ENCODE measurements at places on chromosomes 7 and 10.

DNA sequence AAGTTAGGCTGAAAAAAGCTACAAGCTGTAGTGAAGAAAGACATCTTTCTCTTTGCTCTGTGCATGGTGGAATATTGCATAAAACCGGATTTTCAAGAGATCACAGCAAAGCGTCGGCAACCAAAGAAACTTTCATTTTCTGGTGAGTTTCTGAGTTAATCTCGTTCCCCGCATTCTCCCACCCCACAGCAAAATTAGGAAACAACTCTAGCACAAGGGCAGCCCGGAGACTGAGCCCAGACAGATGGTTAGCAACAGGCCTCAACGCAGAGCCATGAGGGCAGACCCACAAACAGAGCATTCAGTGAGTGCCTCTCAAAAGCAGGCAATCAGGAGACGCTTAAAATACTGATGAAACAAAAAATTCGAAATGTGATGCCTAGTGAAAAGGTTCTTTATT lies 396.1 kb upstream of the KLF6 start:
- no peak for DNase-seq

GRCh38 chr10:94098896-94099295 lies 105.2 kb downstream of the PLCE1 start:
- no peak for DNase-seq

DNA sequence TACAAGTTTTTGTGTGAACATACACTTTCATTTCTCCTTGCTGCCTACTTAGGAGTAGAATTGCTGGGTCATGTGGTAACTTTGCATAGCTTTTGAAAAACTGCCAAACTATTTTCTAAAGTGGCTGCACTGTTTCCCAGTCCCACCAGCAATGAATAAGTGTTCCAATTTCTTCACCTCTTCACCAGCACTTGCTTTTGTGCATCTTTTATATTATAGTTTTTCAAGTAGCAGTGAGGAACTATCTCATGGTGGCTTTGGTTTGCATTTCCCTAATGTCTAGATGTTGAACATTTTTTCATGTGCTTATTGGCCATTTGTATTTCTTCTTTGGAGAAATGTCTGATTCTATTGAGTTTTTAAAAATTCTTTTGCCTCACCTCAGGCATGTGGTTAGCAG lies 229.9 kb upstream of the TCF7L2 start:
- no peak for DNase-seq

DNA sequence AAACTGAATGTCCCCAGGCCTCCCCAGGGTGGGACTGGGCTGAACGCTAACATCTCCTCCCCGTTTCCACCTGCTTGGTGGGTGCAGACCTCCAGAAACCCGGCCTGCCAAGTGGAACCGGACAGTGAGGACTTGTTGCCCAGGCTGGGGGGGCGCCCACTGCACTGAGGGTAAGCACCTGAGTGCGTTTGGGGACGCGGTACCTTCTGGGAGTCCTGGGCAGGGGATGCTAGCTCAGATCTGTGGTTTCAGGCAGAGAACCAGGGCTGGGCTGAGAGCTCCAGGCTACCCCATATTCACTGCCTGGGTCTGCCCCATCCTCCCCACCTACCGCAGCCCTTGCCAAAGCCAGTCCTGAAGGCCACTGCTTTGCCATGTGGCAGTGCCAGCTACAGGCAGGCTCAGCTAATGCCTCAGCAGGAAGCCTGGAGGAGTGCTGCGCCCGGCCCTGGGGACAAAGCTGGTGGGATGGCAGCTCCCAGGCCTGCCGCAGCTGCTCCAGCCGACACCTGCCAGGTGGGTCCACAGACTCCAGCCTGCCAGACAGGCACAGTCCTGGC lies 3.5 kb upstream of the ZNF467 start:
- DNase-seq = peak; percentile 45

DNA sequence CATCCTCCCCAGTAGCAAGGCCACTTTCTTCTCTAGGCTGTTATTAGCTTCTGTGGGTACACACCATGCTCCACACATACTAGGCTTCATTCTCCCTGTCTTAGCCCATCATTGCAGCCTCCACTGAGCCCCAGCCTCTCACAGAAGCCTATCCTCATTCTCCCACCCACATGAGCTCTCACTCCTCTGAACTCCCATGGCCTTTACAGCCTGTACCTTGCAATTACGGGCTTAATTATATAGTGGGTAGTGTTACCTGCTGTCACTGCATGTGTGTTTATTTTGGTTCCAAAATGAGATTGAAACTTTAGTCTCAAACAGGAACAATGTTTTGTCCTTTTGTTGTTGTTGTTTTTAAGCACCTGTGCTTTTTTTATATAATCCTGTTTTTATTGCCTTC lies 460.0 kb downstream of the KCNMA1 start:
- no peak for DNase-seq

- DNase-seq = no peak
Measured at GRCh38 chr10:131020775-131021174, 290.7 kb downstream of the TCERG1L start.

DNA sequence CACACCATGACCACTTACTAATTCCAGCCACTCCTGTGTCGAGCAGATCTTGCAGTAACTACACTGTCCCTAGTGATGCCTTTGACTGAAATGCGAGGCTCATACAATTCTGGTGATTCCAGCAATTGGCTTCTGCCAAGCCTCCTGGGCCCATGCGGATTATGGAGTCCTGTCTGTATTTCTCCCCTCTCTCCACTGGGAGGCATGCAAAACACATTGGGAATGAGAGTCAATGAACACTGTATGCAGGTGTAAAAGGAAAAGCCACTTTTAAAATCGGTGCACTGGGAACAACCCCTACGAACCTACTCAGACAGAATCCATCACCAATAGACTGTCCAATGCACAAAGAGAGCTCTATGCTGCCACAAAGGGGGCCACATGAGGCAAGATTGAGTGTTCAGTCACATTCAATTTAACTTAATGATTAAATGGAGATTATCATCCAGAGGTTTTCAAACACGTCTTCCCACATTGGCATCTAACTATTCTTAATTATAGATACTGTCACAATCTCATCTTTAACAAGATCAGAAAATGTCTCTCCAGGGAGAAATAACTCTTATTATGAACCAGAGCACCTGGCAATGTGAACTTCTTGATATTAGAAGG lies 550.6 kb downstream of the GLRX3 start:
- no peak for DNase-seq

- no peak for DNase-seq
Measured at GRCh38 chr7:139124084-139124914, 14.8 kb upstream of the ZC3HAV1 start.

DNA sequence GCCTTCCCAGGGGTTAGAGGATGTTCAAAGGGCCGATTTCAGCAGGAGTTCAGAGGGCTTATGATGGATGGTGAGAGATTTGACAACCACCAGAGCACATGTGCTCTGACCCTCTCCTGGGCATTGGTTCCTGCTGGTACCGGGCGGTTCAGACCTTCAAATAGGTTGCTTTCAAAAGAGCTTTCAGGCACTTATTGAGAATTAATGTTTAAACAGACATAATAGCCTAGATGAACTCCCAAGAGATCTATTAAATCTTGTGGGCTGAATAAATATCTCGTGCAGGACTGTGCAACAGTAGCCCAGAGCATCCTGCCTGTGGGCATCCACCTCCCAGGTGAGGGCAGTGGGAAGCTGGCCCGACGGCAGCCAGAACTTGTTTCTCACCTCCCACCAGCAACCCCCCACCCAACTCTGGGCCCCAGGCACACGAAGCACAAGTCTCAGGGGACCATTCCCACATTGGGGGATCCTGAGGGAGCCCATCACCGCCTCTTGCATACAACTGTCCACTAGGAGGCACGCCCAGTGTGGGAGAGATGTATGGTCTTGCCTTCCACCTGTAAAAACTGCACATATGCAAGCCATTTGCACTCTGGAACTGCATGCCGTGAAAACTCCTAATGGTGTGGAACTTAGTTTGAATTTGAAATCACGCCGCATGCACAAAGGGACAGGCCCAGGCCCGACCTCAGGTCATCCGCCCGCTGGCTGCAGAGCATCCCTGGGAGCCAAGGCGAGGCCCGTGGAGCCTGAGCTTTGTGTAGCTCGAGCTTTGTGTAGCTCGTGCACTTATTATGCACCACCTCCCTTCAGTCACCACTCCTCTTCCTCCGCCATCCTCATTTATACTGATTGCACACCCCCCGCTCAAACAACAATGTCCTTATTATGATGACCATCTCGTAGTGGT lies 147.8 kb downstream of the ADCY1 start:
- DNase-seq = no peak

Measured in lower lobe of right lung (tissue), 2 donors.